Bone marrow (tissue), 2 donors: ENCODE measurements at places on chromosomes 11 and 22.

DNA sequence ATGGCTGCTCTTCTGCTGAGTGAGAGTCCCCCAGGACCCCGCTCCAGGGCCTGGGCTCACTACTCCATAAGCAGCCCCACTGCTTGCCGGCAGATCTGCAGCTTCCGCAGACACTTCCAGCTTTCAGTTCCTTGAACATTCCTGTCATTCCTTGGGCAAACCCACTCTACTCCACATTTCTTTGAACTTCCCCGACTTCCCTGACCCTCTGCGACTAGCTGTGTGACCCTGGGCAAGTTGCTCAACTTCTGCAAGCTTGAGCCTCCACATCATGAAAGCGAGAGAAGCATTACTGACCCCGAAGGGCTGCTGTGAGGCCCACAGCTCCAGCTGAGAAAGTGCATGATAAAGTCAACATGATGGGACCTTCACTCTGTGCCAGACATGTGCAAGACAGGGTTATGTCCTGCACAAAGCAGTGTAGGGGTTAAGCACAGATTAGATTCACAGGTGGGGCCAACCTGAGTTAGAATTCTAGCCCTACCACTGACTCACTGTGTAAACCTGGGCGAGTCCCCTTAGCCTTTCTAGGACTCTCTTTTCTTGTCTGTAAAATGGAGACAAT lies 51.8 kb downstream of the THAP12 start:
- DNase-seq = no peak

GRCh38 chr11:132718711-132719671 lies 813.3 kb downstream of the OPCML start:
- no peak for DNase-seq

GRCh38 chr22:19889951-19890350 lies 35.3 kb upstream of the GNB1L start:
- DNase-seq = no peak

- DNase-seq = no peak
Observed at GRCh38 chr11:72013765-72014711, 15.3 kb downstream of the IL18BP start.

GRCh38 chr22:36405671-36406538 lies 18.1 kb upstream of the MYH9 start:
- DNase-seq = peak; percentile 92

DNA sequence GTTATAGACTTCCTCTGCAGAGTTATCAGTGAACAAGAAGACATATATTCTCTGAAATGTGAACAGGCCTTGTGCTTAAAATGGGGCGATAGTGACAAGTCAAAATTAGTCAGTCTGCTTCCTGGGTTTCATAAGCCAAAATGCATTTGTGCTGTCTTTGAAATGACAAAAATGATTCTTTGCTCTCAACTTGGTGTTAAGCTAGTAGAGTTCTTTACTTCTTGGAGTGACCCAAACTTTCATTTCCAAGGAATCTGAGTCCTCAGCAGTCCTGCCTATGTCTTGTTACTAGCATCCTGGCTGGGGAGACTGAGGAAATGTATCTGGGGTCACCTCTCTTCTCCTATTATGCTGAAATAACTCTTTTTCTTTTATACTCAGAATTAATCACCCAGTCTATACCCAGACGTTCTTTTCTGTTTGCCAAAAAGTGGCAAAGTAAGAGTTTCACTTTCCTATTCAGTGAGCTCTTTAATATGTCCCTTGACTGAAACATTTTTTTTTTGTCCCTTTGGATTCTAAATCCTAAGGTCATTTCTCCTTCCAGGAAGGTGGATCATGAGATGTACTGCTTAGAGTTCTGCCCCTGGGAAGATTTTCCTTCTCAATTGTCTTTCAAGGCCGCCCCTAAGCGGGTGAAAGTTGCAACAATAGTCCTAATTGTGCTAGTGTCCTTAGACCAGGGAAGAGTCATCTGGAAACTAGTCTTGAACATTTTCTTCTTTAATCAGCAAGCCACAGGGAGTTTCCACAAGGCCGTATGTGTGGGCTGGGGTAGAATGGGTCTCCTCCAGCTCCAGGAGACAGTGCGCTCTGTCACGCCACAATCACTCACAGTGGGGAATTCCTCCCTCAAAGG lies 53.0 kb upstream of the RDX start:
- DNase-seq = no peak

- no peak for DNase-seq
Observed at GRCh38 chr11:115887727-115888126, 383.5 kb upstream of the CADM1 start.

DNA sequence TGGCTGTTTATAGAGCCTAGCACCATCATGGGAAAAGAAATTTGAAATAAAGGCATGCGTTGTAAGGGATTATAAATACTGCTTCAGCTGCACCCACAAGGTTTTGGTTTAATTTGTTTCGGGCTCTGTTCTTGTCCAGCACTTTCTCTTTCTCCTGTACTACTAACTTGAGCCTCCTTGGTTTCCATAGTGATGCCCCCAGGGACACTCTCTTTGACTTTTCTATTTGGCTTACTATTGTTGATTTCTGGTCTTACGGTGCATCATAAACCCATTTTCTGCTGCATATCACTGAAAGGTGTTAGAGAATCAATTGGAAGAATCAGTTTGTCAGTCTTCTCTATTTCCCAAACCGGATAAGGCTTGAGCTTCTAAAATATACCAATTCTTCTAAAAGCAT lies 1674.3 kb upstream of the RAG2 start:
- DNase-seq = no peak

GRCh38 chr11:71976551-71976950 lies 22.2 kb upstream of the IL18BP start:
- no peak for DNase-seq

GRCh38 chr11:125394296-125394695 lies 101.8 kb downstream of the FEZ1 start:
- no peak for DNase-seq

DNA sequence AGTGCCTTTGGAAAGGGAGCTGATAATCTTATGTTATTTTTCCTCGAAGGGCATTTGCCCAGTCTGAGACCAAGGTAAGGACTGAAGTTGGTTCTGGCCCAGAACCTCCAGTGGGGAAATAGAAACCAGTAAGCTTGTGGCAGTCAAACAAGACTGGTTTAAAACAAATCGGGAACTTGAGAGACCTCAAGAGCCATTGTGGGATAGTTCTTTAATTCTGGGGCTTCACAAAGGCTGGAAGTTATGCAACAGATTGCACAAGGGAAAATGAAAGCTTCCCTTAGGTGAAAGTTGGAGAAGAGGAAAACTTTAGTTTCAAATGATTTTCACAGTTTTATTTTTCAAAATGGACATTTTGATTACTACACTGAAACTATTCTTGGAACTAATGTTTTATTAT lies 33.5 kb upstream of the RAB38 start:
- no peak for DNase-seq

DNA sequence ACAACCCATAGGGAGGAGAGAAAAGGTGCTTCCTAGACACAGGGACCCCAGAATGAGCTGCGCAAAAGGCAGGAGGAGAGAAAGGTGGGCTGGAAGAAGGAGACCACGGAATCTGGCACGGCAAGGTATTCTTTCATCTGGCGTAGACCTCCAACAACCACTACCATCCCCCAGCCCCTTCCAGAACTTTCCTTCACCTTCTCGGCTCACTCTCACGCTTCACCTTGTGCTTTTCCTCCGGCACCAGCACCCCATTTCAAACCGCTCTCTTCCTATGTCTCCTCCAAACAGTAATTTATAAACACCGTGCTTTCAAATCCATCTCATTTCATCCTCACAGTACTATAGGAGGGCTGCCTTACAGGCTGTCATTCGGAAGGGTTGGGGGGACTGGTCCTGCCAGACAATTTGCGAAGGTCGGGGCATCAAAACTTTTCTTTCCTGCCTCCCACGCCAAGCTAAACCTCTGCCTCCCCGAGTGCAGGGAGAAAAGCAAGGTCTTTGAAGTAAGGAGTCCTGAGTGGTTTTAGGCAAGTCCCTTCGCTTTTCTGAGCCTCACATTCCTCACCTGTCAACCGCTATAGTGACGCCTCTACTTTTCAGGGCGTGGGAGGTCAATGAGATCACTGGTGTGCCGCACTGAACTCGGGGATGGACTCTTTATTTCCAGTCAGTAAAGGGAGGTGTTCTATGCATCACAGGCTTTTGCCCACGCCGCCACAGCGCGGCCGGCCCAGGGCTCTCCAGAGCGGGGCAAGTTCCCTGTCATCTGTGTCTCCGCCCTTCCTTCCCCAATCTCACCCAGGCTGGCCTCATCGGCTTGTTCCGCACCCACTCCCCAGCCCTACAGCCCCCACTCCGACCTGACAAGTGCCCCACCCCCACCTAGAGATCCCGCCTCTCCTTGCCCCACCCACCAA lies 800 bp downstream of the KCTD21 start:
- peak; percentile 89 for DNase-seq

DNA sequence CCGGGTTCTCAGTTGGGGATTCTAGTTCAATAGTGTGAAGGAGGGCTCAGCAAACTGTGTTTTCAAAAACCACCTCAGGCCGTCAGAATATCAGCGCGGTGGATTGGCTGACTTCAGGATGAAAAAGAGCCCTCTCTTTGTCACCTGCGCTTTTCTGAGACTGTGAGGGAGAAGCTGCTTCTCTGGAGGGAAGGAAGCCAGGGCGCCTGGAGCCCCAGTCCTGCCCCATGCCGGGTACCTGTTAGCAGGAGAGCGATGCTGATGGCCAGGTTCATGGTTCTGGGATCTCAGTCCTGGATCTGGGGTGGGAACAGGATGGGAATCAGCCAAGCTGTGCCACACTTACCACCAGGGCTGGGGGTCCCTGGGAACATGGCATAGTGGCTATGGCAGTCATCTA lies 2.3 kb downstream of the THY1 start:
- no peak for DNase-seq

DNA sequence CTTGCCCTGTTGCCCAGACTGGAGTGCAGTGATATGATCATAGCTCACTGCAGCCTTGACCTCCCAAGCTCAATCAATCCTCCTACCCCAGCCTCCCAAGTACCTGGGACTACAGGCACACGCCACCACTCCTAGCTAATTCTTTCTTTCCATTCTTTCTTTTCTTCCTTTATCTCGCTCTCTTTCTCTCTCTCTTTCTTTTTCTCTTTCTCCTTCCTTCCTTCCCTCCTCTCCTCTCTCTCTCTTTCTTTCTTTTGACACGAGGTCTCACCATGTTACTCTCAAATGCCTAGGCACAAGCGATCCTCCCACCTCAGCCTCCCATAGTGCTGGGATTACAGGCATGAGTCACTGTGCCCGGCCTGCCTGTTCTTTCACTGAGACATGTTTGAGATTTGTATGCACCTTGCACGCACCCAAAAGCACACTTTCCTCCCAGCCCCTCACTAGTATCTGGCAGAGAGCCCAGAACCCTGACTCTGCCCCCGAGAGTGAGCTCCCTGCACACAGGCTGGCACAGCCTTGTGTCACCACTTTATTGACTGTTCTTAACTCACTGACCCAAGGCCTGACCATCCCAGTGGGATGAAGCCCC lies 56.8 kb downstream of the CD6 start:
- DNase-seq = no peak

DNA sequence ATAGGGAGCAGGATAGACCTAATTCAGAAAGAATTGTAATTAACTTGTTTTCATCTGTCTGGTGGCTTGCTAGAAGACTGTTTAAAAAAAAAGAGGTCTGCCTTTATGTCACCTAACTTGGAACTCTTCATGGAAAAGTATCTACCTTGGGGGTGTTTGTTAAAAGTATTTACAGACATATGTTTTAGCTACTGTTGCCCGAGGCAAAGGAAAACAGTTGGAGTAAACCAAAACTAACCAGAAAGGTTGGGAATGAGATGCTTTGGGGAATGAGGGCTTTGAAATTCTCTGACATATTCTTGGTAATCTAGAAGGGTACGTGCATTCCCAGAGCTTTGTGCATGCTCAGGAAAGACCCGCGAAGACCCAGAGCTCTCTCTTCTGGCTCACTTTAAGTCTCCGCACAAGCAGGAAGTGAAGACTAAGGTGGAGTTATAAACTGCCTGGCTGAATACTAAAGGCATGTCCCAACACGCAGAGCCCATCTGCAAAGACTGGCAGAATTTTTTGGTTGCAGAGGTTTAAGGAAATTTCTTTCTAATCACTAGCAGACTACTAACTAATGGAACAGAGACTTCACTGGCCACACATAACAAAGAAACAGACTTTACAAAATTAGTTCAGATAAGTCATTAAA lies 33.2 kb downstream of the HIKESHI start:
- no peak for DNase-seq

DNA sequence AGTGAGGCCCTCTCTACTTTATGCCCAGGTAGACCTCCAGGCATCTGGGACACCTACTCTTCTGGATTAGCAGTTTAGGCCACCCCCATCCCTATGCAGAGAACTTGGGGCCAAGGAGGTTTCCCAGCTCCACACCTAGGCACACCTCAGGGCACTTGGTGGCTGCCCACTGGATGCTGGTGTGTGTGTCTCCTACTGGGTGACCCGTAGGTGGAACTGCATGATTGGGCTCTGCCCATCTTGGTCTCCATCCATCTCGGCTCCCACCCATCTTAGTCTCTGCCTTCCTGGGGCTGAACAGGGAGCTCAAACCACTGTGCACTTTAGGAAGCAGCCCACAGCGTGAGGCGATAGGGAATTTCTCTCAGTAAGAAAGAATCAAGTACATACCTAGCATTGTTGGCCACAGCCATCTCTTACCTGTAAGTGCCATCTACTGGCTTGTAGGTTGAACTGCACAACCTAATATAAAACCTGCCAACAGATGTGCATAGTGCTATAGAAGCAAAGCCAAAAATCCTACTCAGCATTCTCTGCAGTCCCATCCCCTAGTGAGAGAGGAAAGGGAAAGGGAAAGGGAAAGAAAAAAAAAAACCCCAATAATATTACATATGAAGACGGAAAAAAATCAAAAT lies 61.6 kb upstream of the PTPN5 start:
- no peak for DNase-seq

- DNase-seq = no peak
Observed at GRCh38 chr11:129852125-129852740, 36.6 kb downstream of the TMEM45B start.

- DNase-seq = no peak
Observed at GRCh38 chr11:20013346-20014066, 146.8 kb downstream of the DBX1 start.

DNA sequence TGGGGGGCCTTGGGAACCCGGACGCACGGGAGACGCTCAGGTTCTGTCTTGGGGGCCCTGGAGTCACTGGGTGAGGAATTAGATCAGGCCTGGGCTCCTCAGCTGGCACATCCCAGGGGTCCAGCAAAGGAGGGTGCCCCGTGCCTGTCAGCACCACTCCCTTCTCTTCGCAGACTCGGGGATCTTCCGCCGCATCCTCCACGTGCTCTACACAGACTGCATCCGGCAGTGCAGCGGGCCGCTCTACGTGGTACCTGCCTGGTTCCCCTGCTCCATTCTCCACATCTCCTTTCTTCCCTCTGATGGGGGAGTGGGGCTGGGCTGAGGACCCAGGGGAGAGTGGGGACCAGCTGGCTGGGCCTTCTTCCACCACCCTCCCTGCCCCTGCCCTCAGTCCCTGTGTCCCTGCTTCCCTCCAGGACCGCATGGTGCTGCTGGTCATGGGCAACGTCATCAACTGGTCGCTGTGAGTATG lies 6.7 kb upstream of the TAGLN start:
- no peak for DNase-seq

DNA sequence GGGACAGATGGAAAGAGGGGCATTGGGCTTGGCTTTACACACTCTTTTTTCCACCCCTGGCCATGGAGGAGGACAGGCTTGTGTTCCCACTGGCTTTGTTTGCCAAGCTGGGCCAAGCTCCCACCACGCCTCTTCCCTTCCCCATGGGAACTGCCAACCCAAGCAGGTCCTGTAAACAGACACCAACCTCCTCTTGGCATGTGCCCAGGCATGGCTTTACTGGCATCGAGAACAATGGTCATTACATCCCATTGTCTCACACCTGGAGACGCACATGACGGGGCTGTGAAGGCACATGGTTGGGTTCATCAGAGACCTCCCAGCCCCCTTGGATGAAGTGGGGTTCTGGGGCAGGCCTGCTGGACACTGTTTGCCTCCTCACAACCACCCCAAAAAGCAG lies 11.7 kb downstream of the SEC14L3 start:
- no peak for DNase-seq

GRCh38 chr11:65211293-65212105 lies 29.8 kb downstream of the CAPN1 start:
- DNase-seq = no peak
